Fibroblast of skin of back (primary cell): ENCODE measurements at places on chromosomes 3 and 15.

GRCh38 chr3:71416876-71417275 is 166.7 kb downstream of the FOXP1 start:
- DNase-seq, result no peak

DNA sequence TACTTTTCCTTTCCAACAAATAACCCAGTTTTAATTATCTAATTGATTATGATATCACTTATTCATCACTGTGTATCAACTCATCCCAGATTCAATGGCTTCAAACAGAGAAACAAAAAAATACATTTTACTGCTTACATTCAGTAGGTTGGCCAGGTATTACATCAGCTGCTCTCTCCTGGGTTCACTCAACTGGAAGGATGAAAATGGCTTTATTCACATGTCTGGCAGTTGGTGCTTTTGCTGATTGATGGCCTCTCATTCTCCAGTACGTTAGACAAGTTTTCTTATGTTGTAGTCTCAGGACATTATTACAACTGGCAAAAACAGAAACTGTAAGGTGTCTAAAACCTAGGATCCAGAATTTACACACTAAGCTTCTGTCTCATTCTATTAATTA is 811.0 kb upstream of the ALCAM start:
- no peak for DNase-seq

DNA sequence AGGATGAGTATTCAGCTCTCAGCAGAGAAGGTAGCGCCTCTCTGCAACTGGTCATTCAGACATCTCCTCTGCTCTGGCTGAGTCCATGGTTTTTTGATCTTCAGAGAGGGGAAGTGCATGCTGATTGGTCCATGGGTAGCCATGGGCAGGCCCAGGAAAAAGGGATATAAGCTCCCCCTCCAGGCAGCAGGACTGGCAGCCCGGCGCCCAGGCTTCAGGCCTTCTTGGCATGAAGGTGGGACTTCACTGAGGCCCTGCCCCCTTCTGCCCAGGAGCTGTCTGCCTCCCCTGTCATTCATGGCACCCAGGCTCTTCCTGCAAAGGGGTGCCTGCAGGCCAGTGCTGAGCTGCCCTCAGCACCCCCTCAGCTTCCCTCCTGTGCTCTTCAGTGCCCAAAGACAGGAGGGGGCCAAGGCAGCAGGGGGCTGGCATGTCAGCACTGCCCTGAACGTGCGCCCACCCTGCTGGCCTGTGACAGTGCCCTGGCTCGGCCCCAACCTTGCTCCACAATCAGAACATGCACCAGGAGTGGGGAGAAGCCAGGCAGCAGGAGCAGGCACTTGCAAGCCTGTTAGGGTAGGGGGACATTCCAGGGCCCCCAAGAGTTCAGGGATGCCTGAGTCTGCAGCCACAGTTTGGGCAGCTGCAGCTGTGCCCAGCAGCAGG is 13.8 kb upstream of the NR1I2 start:
- no peak for DNase-seq

DNA sequence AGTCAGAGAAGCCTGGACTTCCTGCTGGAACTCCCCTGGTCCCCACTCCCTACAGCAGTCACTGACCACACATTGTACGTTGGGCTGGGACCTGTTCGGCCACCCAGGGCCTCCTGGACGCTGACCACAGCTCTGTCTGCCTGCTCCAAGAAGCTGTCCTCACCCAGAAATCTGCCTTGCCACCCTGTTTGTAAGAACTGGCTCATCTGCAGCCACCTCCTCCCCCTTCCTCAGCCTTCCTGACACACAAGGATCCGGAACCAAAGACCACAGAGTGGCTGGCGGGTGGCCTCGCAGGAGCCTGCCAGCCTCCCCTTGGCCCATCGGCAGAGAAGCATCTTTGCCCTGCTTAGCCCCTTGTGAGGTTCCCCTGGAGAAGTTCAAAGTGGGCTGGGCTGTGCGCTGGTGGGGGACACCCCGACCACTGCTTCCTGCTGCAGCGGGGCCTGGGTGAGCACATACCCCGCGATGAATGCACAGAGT is 91.9 kb downstream of the PCSK6 start:
- DNase-seq, result no peak

- DNase-seq, result no peak
Measured at GRCh38 chr3:193796089-193796488, 203.1 kb downstream of the OPA1 start.

GRCh38 chr15:68806220-68807060 is 14.3 kb downstream of the ANP32A start:
- no peak for DNase-seq

GRCh38 chr3:121252676-121253075 is 293.1 kb downstream of the POLQ start:
- no peak for DNase-seq

- DNase-seq, result peak; percentile 51
Measured at GRCh38 chr15:51647128-51647562, 24.6 kb upstream of the DMXL2 start.

GRCh38 chr15:73321496-73322450 is 47.0 kb downstream of the HCN4 start:
- no peak for DNase-seq

GRCh38 chr3:127120851-127121647 is 71.9 kb upstream of the PRR23E start:
- no peak for DNase-seq

GRCh38 chr3:54963641-54964040 is 35.8 kb upstream of the LRTM1 start:
- no peak for DNase-seq

- DNase-seq, result no peak
Measured at GRCh38 chr3:70805061-70805889, 492.8 kb upstream of the MDFIC2 start.

DNA sequence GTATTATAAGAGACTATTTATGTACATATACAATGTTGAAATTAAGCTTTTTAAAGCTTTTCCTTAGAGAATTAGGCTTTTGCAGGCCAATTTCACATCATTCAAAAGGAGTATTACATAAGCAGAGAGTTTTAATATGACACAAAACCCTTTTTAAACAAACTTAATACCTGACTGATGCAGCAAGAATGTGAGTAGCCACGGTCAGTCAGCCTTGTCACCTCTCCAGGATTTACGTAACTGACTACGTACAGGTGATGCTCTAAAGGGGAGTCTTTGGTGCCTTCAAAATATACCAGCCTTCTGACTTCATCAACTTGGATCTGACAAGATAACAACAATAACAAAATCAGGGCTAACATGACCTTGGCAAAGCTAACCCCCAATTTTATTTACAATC is 44.2 kb upstream of the IGDCC4 start:
- no peak for DNase-seq

DNA sequence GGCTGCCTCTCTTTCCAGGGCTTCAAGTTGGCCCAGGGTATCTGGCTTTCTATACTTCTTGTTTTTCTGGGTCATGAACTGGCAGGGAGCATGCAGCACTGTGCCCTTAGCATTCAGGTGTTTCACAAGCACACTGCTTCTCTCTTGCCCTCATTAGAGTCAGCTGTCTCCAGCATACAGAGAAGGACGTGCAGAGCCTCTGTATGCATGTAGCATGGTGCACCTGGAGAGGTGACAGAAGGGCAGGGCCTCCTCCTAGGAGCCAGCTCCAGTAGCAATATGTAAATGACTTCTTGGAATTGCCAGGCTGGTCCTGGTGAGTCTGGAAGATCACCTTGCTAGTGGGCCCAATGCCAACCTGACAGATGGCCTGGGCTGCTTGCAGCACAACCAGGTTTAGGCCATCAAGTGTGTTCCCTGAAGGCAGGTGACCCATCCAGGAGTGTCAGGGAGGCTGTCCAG is 44.8 kb upstream of the ATP2C1 start:
- DNase-seq, result no peak

GRCh38 chr3:143119009-143119914 is at the start of gene CHST2:
CHST2 (plus strand) TSS chr3:143119771; CDS start chr3:143120817, 1,046 bp downstream.
- DNase-seq, result peak; percentile 83

DNA sequence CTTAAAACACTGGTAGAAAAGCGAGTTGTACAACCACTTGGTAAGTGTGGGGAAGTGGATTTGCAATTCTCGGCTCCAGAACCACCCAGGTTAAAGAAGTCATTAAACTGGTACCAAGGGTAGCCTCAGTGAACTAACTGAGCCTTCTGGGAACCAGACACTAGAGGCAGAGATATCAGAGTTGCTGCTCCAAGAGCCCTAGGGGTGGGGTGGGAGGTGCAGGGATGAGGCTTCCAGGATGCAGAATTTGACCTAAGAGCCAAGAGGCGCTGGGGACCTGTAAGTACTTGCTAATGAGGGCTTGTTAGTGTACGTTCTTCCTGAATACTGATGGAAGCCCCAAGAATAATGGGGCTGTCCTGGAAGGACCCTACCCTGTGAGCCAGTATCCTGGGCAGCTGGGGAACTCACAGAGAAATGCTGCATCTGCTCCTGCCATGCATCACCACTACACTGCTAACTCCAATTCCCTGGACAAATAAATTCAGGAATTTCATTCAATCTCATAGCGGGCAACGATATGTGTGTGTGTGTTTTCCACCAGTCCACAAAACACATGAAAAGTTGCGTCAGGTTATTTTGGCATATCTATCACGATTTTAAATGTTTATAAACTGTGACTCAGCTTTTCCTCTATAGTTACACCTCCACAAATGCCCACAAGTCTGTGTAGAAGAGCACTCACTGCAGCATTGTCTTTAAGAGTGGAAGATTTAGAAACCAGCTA is 23.8 kb downstream of the STIMATE start:
- DNase-seq, result no peak

DNA sequence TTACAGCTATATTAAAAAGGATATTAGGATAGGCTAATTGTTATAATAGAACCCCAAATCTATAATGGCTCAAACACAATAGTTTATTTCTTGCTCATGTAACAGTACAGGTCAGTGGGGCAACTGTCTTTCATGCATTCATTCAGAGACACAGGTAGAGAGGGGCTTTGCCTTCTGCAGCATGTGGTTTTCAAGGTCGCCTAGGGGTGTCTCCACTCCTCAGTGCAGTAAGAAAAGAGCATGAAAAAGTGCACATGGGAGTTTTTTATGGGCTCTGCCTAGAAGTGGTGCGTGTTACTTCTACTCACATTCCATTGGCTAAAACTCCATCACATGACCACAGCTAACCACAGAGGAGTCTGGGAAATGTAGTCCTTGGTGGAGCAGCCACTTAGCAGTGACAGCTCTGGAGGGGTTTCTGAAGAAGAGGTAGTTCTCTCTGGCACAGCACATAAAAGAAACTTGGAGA is 1.8 kb downstream of the ZBTB38 start:
- peak; percentile 89 for DNase-seq

DNA sequence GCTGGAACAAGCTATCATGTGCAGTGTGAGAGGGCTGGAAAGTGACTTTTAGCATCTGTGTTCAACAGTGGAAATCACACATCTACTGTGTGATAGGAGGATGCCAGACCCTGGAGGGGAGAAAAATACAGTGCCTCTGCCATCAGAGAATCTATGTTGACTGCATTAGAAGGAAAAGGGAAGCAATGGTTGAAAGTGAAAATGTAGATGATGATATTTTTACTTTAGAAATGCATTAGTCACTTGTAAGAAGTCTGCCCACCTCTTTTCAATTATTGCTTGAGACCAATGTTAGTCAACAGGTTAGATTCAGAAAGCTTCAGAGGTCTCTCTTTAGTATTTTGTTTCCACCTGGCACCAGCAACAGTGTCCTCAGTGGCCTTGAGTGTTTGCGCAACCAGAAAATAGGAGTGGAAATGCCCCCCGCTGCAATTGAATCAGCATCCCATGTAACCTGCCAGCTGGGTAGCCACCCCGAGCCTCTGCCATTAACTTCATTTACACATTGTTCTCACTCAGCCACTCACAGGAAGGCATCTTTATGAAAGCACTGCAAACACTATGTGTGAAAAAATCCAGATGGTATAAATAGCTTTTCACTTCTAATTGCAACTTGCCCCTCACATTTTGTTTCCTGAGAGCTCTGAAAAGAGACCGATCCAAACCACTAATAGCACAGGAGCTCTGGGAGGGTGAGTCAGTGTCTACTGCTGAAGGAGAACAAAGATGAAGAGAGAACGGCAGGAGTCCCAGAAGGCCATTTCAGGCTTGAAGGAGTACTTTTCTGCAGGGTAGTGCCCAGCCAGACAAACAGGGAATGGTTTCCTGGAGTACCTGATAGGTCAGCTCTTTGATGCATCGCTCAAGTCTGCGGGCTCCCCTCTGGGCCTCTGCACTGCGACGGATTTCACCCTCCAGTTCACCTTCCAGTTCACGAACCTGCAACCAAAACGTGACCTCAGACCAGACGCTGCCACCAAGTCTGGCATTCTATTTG is 92.1 kb downstream of the HHLA2 start:
- DNase-seq, result no peak

DNA sequence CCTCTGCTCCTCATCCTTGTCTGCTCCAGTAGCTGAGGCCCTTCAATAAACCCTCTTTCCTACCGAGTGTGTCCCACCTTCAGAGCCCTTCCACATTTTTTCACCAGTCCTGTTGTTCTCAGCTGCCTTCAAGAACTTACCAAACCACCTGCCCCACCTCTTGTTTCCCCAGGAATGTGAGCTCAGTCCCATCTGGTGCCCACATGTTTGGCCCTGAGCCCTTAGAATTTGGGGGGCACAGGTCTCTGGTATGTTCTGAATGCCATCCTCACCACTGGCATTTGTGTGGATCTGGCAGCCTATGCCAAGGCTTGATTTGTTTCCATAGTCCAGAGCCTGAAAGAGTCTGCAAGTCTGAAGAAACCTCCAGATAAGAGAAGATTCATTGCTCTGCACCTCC is 315.2 kb upstream of the PPP2R3A start:
- no peak for DNase-seq

GRCh38 chr3:15858547-15859506 is 61.0 kb upstream of the ANKRD28 start:
- no peak for DNase-seq

DNA sequence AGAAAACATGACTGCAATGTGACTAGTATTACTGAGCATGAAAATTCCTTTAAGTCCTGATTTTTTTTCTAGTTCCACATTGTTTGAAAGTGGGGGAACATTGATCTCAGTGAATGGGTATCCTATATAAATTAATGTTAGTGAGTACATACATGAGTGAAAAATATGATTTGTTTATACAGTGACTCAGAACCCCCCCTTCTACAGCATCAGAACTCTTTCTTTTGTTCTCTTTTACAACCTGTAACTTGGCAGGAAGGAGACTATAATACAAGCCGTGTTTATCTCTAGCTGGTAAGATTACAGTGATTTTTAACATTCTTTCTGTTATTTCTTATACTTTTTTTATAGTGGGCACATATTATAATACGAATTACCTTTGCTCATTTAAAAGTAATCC is 384.7 kb downstream of the PDCD6IP start:
- no peak for DNase-seq

DNA sequence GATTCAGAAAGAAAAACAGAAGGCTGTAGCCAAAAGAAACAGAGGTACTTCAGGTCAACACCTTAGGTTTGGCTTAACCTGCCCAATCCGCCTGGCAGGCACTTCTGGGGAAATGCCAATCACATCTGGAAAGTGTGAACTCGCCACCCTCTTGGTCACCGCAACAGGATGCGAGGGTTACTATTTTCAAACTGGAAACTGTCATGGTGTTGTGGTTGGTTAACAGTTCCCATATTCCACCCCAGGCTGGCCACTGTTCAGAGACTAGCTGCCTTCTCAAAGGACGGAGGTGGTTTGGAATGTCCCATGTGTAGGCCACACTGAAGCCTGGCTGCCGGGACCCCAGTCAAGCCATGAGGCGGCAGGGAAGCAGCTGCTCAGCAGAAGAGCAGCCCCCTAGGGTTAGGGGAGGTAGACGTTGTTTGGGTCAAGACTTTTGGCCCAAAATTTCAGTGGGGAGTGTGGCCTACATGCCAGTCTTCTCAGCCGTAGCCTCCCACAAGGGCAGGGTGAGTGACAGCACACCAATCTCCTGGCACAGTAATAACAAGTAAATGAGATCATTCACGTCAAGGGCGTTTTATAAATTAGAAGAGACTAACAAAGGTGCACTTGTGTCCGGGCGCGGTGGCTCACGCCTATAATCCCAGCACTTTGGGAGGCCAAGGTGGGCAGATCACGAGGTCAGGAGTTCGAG is 54.6 kb downstream of the UMPS start:
- DNase-seq, result no peak

- DNase-seq, result no peak
Measured at GRCh38 chr3:48047841-48048464, 31.7 kb upstream of the MAP4 start.
